ENCODE measurements at places on chromosomes 7 and 10.

DNA sequence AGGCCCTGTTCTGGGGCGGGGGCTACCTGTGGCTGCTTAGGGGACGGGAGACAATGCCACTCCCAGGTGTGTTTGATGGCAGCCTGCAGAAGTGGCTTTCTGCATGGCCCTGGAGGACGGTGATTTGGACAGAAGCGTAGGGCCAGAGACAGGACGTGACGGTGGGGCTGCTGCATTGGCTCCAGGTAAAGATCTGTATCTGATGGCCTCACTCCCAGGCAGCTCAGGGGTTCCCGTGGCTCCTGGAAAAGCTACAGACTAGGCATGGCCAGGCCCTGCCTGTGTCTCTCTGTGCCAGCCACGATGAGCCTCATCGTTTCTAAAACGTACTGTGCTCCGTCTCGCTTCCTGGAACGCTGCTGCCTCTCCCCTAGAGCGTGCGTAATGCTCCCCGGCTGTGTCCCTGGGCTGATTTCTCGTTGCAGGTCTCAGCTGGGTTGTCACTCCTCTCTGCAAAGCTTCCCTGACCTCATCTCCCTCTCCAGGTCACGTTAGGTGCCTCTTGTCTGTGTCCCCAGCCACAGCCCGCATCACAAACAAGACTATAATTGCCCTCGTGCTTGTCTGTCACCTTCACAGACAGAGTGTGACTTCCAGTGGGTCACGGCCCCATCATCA is 12.6 kb downstream of the GTF2IRD1 start:
- no peak for DNase-seq

GRCh38 chr7:116232920-116233319 is 22.6 kb downstream of the TES start:
- DNase-seq = no peak

- DNase-seq = peak; percentile 97
Measured at GRCh38 chr7:923108-924041, 31.1 kb downstream of the ADAP1 start.

DNA sequence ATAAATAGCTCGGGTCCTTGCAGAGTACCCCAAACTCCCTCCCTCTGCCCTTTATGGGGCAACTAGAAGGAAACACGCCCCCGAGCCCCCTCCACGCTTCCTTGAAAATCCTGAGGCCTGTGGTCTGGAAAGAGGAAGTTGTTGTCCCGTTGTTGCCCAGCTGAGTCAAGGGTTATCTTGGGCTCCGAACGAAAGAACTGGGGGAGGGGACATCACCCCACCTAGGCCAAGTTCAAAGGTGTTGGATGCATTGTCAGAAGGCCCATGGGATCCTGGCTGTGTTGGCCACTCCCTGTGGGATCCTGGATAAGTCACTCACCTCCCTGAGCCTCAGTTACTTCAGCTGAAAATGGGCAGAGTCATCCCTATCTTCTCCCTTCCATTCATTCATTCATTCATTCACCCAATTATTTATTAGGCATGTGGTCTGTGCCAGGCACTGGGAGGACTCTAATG is at the start of gene CCL24:
Gene CCL24 (minus strand): TSS at position 26 of the 456 bp plus-strand sequence. CDS start 91 bp downstream, outside the sequence.
- no peak for DNase-seq

GRCh38 chr10:14371581-14371980 is 40.9 kb upstream of the FRMD4A start:
- DNase-seq = no peak

GRCh38 chr10:27153845-27154193 is 365 bp downstream of the YME1L1 start:
- DNase-seq = peak; percentile 26

DNA sequence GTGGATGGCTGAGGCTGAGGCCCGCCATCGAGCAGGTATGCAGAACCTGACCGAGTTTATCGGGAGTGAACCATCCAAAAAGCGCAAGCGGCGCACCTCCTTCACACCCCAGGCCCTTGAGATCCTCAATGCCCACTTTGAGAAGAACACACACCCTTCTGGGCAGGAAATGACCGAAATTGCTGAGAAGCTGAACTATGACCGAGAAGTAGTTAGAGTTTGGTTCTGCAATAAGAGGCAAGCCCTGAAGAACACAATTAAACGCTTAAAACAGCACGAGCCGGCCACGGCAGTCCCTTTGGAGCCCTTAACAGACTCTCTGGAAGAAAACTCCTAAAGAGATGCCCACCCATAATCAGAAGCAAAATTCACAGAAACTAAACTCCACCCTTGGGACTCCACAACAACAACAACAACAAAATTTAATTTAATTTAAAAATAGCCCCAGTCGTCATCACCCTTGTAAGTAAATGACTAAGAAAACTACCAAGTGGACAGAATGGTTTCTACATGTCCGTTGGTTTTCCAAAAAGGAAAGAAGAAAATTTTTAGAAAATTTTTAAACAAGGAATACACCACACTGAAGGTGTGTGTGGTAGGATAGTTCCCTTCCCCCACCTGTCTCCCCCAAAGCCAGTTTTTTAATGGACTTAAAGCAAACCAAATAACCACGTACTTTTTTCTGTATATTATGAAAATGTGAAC is 101.7 kb upstream of the YAE1 start:
- DNase-seq = no peak

GRCh38 chr10:119750391-119751230 is 24.8 kb downstream of the INPP5F start:
- peak; percentile 78 for DNase-seq

DNA sequence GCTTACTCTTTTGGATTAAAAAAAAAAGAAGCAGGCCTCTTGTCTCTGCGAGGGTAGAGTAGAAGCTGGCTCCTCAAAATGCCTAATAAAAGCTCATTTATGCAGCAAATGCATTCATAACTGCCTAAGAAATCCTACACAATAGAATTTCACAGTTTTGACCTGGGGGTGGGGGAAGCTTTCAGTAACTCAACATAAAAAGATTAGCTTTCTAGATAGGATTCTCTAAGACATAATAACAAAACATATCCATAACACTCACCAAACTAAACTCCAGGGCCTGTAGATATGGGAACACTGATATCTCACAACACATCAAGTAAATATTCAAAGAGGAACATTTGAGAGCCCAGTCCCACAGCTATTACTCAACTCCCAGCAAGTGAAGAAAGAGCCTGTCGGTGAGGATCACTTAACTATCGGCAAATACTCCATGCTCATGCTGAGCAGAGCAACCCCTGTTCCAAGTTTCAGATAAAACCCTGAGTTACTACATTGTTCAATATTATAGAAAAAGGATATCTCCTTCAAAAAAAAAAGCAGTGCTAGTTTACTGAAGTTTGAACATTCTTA is 88.1 kb downstream of the COBL start:
- DNase-seq = no peak

DNA sequence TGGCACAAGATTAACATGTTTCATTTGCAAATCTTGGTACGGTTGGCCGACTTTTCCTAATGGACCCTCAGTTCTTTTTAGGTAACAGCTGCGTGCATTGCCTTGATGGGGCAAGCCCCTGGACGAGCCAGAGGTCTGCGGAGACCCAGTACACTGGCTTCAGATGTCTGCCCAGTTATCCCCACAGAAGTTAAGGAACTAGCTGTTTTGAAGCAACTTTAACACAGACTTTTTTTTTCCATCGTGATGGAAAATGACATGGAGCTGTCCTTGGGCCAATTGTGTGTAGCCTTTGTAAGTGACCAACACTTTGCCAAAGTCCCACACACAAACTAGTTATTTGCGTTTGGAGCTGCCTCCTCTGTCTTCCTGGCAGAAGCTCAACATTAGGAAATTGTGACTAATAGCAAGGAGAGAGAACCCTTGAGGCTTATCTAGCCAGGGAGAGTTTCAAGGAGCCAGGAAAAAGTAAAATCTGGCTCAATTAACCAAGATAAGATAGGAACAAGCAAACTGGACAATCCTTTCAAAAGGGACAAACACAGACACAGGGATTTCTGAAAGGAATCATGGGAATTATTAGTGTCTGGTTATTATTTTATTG is 99.6 kb upstream of the BMPER start:
- no peak for DNase-seq

DNA sequence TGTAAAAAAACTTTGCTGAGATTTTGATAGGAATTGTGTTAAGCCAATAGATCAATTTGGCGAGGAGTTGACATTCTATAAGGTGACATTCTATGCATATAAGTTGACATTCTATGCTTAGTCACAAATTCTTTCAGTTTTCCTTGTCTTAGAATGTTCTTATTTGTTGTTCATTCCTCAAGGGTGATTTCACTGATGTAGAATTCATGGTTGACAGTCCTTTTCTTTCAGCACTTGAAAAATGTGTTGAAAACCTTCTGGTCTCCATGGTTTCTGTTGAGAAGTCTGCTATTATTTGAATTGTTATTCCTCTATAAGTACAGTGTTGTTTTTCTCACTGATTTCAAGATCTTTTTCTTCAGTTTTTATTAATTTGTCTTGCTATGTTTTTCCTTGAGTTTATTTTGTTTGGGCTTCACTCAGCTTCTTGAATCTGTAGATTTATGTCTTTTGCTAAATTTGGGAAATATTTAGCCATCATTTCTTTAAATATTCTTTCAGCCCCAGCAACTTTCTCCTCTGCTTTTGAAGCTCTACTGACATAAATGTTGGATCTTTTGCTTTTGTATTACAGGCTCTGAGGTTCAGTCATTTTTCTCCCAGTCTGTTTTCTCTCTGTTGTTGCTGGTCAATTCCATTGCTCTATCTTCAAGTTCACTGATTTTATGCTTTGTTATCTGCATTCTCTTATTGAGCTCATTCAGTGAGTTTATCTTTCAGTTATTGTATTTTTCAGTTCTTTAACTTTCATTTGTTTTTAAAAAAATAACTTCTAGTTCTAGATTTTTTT is 154.9 kb downstream of the SDK1 start:
- DNase-seq = no peak

DNA sequence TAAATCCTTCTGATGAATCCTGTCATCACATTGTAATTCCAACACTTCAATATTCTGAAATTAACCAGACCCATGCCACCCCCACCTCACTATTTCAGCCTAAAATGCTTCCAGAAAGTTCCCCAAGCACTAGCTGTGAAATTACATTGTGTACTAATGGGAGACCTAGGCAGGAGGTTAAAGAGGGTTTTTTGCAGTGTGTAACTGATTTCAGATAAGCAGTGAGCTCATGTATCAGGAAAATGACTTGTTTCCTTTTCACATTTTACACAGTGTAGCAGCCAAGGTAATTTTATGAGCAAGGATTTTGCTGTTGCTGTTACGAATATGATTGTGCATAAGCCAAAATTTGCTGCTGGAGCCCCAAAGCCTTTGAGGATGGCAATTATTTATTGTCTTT is 129.0 kb downstream of the INHBA start:
- DNase-seq = no peak

DNA sequence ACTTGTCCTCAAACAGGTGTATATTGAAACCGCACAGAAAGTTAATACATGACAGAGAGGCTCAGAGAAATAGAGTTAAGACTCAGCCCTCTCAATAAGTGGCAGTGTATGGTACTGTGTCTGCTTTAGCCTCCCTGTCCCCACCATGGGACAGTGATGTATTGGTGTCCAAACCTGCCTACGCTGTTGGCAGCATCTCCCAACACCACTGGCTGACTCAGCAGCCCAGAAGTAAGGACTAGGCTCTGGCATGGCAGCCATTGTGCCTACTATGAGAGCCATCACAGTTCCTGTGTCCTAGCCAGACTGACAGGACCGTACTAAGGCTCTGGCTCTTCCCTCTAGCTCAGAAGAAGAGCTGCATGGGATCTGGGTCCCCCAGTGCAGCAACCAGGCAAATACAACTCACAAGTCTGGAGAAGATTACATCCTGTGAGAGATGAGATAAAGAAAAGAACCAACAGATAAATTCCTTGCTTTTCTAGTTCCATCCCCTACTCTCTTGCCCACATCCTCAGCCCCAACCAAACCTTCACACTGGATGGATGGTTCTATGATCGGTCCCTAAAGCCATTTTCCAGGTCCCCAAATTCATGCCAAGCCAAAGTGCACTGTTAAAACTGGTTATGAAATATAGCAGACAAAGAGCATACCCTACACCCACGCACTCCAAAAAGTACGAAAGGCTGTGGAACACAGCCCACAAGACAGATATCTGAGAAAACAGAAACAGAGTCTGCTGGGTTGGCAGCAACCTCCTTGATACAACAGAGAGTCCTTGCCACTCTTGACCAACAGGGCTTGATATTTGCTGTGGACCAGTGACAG is 44.1 kb upstream of the DMTF1 start:
- no peak for DNase-seq

DNA sequence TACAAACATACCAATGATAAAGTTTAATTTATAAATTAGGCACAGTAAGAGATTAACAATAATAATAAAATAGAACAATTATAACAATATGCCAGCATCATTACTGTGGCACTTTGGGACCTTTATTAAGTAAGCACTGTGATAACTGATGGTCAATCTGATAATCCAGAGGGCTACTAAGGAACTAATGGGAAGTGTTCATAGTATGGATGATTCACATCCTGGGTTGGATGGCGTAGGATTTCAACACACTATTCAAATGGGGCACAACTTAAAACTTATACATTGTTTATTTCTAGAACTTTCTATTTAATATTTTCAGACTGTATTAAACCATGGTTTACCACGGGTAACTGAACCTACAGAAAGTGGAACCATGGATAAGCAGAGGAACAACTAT is 90.8 kb downstream of the KIF20B start:
- DNase-seq = no peak

GRCh38 chr7:148398844-148399365 is 191.7 kb upstream of the C7orf33 start:
- DNase-seq = peak; percentile 28

DNA sequence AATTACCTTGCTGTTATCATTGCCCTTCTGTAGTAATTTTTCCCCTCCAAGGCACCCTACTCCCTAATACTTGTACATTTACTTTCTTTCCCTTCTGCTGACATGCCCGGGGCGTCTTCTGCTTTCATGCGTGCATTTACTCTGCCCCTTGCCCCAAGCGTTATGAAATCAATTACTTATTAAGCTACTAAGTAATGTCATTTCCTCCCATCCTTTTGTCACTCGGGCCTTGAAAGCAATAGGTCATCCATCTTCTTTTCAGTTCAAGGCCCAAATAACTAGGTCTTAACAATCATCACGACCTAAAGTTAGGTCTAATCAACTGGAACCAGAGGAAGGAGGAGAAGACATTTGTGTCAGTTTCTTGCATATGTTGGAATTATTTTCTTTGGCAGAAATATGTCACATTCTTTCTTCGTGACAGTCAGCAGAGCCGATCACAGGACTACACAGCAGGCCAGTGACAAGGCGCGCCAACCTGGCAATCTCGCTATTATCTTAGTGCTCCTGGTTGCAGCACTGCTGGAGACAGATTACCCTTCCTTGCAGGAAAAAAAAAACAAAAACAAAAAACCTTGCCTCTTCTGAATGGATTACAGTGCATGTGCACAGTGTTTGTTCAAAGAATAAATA is 179.2 kb downstream of the RELN start:
- DNase-seq = no peak

All from activated CD4-positive, alpha-beta T cell treated with anti-CD3 and anti-CD28 coated beads, Interleukin-10, Interleukin-2, amounts not matched to agents 100 ng/mL and 50 ng/mL, durations not matched to agents 16 hours and 8 hours (primary cell).